Upper lobe of right lung (tissue), 1 donor: ENCODE measurements at places on chromosomes 2 and 18. TPM values are rescaled to one million over a fixed set of nuclear protein-coding genes. Genes with fewer than 3 reads are reported as not detected.
A peak's percentile ranks its signal among the peaks of the same experiment; 100 is the strongest.

Gene CHRND
- total RNA-seq = not detected

Gene ATP6V1B1
- 2.1 TPM for total RNA-seq

- no peaks in the 10 kb centered on the region for H3K27me3 ChIP-seq
- H3K4me3 ChIP-seq = no peak overlapping the region
- H3K27ac ChIP-seq = no peak overlapping the region
- peaks cover 30% of the 10 kb centered on the region for H3K4me1 ChIP-seq
- H3K36me3 ChIP-seq = no peaks in the 10 kb centered on the region
- DNase-seq = no peak
Observed at GRCh38 chr2:45765728-45766254, 114.3 kb downstream of the PRKCE start.

GRCh38 chr2:233247744-233248143 is 3.7 kb upstream of the ATG16L1 start:
- H3K4me3 ChIP-seq = no peak overlapping the region
- peaks cover 4% of the 10 kb centered on the region for H3K4me1 ChIP-seq
- no peak for DNase-seq
- H3K27me3 ChIP-seq = no peaks in the 10 kb centered on the region

DNA sequence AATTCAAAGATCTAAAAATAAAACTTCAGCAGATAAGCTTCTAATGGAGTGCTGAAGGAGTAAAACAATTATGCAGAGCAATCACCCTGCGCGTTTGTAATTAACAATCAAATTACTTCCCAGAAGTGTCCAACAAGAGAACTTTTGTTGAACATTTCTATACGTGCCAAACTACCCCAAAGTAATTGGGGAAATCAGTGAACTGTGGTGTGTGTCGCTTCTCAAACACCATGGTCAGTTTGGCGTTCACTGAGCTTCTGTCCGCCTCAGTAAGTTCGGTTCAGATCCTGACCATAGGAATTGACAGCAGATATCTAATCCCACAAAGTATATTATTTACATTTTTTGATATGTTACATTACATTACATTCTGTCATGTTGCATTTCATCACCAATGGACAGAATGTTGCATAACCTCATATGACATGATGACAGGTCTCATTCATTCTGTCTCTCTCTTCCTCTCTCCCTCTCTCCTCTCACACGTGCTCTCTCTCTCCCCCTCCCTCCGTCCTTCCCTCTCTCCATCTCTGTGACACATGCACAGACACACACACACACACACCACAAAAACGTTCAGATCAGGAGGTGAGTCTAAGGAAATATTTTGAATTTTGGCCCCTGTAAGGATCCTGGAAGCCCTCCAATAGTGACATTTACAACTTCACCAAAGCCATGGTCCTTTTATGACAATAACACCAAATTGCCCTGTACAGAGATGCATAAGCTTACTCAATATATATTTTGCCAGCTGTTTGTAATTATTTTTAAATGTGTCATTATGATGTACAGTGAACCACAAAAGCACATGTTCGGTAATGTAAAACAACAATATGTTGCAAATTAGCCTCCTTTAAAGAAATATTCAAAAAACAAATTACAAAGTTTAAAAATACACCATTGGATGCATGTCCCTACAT is 269.2 kb downstream of the FIGN start:
- no peaks in the 10 kb centered on the region for H3K4me1 ChIP-seq
- no peak for DNase-seq
- no peak overlapping the region for H3K4me3 ChIP-seq
- H3K27me3 ChIP-seq = no peaks in the 10 kb centered on the region

DNA sequence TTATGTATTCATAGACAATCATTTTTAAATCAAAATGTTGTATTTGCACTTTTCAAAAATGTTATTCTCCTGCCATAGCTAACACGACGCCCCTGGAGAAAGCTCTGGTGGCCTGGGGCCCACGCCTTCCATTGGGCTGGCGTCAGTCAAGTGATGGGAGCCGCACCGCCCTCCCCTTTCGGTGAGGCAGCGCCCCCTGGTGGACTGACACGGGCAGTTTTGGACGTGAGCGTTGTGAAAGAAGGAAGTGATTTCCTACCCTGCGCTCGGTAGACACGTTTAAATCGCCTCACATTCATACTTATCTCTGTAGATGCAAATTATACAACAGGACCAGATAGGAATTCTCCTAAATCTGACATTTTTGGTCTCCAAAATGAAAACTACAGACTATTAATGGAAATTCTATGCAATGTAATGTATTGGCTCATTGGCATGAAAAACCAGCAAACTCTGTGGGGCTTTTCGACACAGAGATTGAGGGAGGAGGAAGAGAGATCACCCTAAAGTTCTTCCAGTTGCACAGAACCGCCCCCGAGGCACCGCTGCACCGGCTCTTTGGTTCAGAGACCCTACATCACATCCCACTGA is 326.2 kb upstream of the SOX11 start:
- peak; percentile 86 for DNase-seq
- H3K36me3 ChIP-seq = no peaks in the 10 kb centered on the region
- H3K4me3 ChIP-seq = no peak overlapping the region
- no peaks in the 10 kb centered on the region for H3K4me1 ChIP-seq
- H3K27ac ChIP-seq = no peak overlapping the region
- H3K27me3 ChIP-seq = no peaks in the 10 kb centered on the region

DNA sequence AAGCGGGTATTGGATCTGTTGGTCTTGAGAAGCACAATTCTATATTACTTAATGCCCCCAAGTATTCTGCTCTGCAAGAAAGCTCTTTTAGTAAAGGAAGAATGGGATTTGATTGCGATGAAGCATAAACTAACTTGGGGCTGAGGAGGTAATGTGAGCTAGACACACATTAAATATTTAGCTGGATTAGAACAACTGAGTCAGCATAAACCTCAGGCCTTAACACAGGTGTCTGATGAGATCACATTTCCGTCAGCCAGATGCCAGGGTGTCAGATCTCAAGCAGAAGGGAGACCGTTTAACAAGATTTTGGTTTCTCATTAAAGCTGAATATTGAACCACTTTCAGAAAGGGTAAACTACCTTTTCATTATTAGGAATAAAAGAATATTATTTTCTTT is 94.5 kb downstream of the GYPC start:
- no peak overlapping the region for H3K27ac ChIP-seq
- H3K4me1 ChIP-seq = no peaks in the 10 kb centered on the region
- no peaks in the 10 kb centered on the region for H3K36me3 ChIP-seq
- no peak for DNase-seq

Gene CCBE1
- 27.8 TPM for total RNA-seq

Gene CFAP210
- not detected for total RNA-seq

Gene RHBDD1
- 38.4 TPM for total RNA-seq

Gene ALK
- not detected for total RNA-seq

DNA sequence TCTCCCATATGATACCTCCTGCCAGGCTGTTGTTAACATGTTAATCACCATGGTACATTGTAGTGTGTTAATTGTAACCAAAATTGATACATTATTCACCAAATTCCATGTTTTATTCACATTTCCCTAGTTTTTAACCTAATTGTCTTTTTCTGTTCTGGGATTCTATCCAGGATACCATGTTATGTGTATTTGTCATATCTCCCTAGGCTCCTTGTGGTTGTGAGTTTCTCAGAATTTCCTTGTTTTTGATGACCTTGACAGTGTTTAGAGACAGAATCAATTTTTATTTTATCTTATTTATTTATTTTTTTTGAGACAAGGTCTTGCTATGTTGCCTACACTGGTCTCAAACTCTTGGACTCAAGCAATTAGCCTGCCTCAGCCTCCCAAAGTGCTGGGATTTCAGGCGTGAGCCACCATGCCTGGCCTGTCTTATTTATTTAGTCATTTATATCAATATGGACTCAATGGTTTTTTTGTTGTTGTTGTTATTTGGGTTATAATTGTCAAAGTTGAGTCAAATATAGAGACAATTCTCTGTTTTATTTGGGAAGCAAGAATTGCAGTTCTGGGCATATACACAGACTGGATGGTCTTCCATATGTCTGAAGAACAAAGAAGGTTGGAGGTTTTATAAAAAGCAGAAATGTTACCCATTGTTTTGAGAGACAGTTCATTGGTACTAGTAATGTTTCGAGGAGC is 42.6 kb downstream of the INPP4A start:
- peaks cover 42% of the 10 kb centered on the region for H3K4me1 ChIP-seq
- H3K4me3 ChIP-seq = no peak overlapping the region
- no peaks in the 10 kb centered on the region for H3K36me3 ChIP-seq
- no peaks in the 10 kb centered on the region for H3K27me3 ChIP-seq
- no peak overlapping the region for H3K27ac ChIP-seq

Gene ICA1L
- total RNA-seq = 2.3 TPM

Gene ASB18
- not detected for total RNA-seq

DNA sequence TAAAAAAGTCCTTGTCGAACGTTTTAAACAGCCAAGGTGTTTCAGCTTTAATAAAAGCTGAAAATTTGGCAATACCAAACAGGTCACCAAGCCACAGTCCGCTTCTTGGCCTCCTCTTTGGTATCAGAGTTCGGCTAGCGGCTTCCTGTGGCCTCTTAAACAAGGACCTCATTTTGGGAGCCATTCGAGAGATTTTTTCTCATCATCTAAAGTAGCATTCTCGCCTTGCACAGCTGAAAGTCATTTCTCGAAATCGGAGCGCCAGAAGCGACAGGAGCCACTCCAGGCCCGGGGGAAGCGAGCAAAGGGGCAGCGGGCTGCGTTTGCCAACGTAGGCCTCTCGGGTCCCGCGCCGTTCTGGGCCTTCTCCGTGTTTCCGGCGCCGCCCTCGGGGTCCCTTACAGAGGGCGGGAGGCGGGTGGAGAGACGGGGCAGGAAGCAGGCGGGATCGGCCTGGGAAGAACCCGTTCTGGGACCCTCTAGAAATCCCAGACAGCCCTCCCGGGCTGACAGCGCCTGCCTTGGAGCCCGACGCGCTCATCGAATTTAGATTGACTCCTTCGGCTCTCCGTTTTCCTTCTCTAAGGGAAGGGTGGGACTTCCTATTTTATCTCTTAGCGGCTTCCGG is 522 bp upstream of the ZNF407 start:
- H3K27me3 ChIP-seq = no peaks in the 10 kb centered on the region
- peak overlapping the region; percentile 73 for H3K4me3 ChIP-seq
- H3K27ac ChIP-seq = peak overlapping the region; percentile 100
- no peaks in the 10 kb centered on the region for H3K36me3 ChIP-seq
- peak; percentile 87 for DNase-seq

GRCh38 chr2:95042472-95043271 is 17.2 kb downstream of the MAL start:
- H3K4me1 ChIP-seq = peaks cover 17% of the 10 kb centered on the region
- DNase-seq = no peak
- peak overlapping the region; percentile 24 for H3K27ac ChIP-seq
- H3K36me3 ChIP-seq = no peaks in the 10 kb centered on the region

- H3K4me3 ChIP-seq = no peak overlapping the region
- H3K4me1 ChIP-seq = no peaks in the 10 kb centered on the region
- H3K27me3 ChIP-seq = no peaks in the 10 kb centered on the region
- DNase-seq = no peak
- no peaks in the 10 kb centered on the region for H3K36me3 ChIP-seq
Observed at GRCh38 chr2:169759987-169760386, 26.4 kb downstream of the KLHL23 start.

DNA sequence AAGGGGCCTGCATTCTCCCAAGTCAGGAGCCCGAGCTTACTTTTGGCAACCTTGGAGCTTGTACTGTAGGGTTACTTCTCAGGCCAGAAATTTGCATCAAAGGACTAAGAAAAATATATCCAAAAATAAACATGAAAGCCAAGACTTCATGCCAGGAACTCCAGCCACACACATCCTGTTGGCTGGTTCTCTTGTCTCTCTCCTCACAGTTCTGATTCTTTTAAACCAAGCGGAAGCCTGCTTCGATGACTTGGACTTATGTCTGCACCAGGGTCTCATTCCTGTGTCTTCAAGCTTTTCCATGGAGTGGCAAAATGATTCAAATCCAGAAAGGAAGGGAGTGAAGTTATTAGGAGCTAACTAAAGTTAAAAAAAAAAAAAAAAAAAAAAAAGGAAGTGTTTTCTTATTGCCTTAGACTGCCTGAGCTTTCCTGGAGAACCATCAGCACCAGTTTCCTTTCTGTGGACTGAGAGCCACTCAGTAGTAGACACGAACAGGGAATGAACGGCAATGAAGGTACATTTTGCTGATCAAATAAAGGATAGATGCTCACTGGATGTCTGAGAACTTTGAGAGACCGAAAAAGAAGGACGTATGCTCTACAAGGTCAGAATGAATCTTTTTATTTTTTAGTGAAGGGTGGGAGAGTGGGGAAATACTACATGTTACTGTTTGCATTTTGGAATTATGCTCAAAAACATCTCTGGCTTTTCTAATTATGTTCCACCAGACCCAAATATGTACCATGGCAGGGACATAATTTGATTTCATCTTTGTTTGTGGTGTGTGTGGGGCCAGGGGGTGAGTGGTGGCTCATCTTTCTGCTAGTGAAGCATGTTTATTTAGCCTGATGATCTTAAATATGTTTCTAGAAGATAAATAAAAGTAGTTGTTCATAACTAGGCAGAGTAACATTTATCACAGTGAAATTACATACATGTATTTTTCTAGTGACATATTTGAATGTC is 86.0 kb downstream of the RAPGEF4 start:
- peak overlapping the region; percentile 40 for H3K27ac ChIP-seq
- peak overlapping the region; percentile 33 for H3K4me3 ChIP-seq
- no peak for DNase-seq
- H3K36me3 ChIP-seq = no peaks in the 10 kb centered on the region
- no peaks in the 10 kb centered on the region for H3K4me1 ChIP-seq
- H3K27me3 ChIP-seq = no peaks in the 10 kb centered on the region
